ENCODE measurements at places on chromosomes 1 and 21. TPM values are rescaled to one million over a fixed set of nuclear protein-coding genes. Genes with fewer than 3 reads are reported as not detected.

The RNF186 gene
- total RNA-seq = not detected

DNA sequence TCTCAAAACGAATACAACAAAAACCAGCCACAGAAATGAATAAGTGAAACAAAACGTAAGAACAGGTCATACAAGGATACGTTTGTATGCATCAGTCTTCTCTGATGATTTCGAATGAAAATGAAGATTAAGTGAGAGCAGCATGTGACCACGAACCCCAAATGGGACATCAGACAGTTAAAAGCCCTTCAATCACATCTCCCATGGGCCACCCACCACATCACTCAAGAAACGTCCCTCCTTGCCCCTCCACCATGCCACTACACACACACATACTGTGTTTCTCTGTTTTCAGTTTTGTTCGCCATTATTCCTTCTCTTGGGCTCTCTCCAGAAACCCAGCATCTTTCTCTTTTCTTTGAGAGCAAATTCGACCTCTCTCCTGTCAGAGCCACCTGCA is 355.6 kb upstream of the KAZN start:
- no peak for DNase-seq

- DNase-seq = peak; percentile 68
These were observed 910 bp upstream of the RERE start for GRCh38 chr1:8818325-8818775.

The LCK gene
- total RNA-seq = not detected

- DNase-seq = no peak
These were observed 386.1 kb downstream of the MATN1 start for GRCh38 chr1:30337324-30337620.

GRCh38 chr1:80533775-80534334 is 1266.9 kb upstream of the ADGRL2 start:
- DNase-seq = no peak

DNA sequence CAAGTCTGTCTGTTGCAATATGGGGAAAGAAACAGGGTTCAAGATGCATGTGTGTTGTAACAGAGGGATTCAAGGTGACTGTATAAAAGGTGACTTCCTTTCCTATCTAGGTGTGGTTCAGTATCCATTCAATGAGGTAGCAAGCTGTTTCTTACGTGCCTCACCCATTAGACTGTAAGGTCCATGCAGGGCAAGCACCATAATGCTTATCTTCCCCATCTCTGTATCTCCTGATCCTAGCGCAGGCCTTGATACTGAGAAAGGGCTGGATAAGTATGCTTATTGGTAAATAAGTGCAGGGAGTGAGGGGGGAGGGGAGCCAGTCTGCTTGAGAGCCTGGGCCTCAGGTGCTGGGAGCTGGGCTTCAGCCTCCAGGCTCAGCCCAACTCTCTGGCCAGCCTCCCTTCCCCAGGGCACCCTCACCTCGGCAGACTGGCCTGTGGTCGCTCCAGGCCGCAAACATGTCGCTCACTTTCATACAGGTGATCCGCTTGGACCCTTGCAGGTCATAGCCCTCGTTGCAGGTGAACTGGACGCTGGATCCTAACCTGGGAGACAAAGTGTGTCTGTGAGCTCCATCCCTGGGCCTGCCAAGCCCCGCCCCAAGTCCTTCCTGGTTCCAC is 44.5 kb upstream of the HMGB4 start:
- no peak for DNase-seq

The RGSL1 gene
- not detected for total RNA-seq

- DNase-seq = no peak
These were observed 42.1 kb downstream of the NCF2 start for GRCh38 chr1:183548116-183548515.

The CYP2J2 gene
- total RNA-seq = 1.8 TPM

The CBR1 gene
- 21.3 TPM for total RNA-seq

The HTR1D gene
- total RNA-seq = 3.8 TPM

Measured in astrocyte (in vitro differentiated cells and primary cell).